Fibroblast of upper back skin (primary cell): ENCODE measurements at places on chromosomes 2 and 18.
A peak's percentile ranks its signal among the peaks of the same experiment; 100 is the strongest.

GRCh38 chr2:202425036-202425435, 48.9 kb downstream of the BMPR2 start:
- no peak for DNase-seq

- no peak for DNase-seq
Measured at GRCh38 chr18:58541146-58541788, 87.6 kb downstream of the ALPK2 start.

DNA sequence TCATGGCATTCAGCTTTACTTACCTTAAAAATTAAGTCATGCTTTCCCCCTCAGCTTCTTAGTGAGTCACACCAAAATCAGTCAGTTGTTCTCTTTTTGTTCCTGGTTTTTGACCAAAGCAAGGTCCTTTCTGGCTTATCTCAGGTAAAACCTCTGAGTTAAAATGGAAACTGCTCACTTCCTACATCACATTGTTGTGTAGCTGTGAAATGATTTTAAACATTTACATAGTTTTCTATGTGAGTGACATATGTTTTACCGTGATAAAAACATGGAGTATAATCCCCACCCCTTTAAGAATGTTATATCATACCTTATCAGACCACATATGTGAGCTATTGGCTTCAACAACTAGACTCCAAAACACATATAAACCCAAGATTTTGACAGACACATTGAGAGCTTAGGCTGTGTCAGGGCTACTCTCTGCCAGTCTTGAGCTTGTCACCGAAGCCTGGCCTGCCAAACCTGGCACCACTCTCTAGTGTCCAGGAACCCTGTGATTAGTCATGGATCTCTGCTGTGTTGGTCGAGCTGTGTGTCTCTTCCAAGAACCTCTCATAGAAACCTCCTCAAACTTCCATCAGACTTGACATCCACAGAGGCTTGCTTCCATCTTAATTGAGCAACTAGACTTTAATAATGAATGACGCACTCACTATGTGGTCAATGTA, 294.5 kb upstream of the FBXO11 start:
- DNase-seq, result no peak

- DNase-seq, result no peak
Measured at GRCh38 chr18:61975526-61976326, 82.9 kb upstream of the RNF152 start.

GRCh38 chr2:23235292-23235691, 149.7 kb upstream of the KLHL29 start:
- peak; percentile 41 for DNase-seq

GRCh38 chr2:207951734-207952470, 73.4 kb downstream of the PLEKHM3 start:
- no peak for DNase-seq

GRCh38 chr18:73959352-73959751, 188.3 kb downstream of the FBXO15 start:
- no peak for DNase-seq

DNA sequence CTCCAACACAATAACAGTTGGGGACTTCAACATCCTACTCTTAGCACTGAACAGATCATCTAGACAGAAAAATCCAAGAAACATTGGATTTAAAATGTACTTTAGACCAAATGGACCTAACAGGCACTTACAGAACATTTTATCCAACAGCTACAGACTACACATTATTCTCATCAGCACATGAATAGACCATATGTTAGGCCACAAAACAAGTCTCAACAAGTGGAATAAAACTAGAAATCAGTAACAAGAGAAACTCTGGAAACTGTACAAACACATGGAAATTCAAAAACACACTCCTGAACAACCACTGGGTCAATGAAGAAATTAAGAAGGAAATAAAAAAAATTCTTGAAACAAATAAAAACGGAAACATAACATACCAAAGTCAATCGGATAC, 117.5 kb downstream of the ACVR1 start:
- no peak for DNase-seq

DNA sequence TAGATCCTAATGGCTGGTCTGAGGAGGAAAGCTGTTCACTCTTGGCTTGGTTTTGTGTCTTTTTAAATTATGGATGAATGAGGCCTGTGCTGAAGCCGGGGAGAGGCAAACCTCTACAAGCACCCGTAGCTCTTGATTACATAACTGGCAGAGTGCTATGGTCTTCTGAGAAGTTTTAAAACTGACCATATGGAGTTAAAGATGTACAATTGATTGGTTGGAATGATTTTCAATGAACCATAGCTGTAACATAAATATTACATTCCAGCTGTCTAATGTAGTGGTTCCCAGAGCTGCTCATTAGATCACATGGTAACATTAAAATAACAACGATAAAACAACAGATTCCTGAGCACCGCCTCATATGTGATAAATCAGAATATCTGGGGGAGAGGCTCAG, 71.1 kb upstream of the MAP4K3 start:
- DNase-seq, result peak; percentile 77

DNA sequence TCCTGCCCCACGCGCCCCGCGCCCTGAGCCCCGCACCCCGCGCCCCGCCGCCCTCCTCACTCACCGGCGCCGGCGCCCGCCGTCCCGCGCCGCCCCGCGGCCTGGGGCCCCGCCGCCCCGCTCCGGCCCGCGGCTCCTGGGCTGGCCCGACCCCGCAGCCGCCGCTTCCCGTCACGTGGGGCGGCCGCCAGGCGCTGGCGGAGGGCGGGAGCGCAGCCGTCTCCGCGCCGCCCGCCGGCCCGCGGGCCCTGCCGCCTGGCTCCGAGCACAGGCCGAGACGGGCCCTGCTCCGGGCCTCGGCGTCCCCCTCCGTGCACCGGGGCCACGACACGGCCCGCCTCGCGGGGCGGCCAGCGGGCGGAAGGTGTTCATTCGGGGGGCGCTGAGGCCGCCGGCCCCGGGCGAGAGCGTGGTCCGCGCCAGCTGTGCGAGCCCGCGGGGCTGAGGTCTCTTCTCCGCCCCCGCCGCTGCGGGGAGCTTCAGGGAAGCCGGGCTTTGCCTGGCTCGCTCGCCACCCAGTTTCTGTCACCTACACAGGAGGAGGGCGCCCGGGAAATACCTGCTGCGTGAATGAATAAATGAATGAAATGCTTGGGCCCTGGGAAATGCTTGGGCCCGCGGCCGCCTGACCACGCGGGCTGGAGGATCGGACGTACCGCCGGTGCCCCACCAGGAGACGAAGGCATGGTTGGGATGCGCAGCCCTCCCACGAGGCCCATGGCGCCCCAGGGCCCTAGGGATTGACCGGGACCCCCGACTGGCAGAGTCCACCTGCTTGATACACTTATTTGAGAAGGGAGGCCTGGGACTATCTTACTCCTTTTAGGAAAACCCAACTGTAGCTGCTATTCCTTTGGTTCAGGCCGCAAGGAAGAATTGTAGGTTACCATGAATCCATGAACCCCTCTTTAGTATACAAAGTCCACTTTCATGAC, at the start of gene TGFBRAP1:
TSS of gene TGFBRAP1 (minus strand) at position 175 of the 935 bp plus-strand sequence. CDS start 21,434 bp downstream, outside the sequence.
- peak; percentile 53 for DNase-seq

DNA sequence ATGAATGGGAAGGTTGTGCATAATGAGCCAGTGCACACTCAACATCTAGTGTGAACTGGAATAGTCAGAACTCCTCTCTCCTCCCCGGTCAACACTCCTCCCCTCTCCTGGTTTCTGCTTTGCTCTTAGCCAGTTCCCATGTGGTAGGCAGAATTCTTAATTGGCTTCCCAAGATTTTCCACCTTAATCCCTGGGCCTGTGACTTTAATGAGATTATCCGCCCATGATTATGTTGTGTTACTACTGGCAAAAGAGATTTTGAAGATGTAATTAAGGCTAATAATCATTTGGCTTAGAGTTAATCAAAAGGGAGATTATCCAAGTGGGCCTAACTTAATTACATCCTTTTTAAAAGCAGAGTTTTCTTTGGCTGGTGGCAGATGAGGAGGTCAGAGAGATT, 34.2 kb upstream of the REV1 start:
- DNase-seq, result no peak

GRCh38 chr2:131042148-131042775, 51.0 kb downstream of the FAM168B start:
- no peak for DNase-seq

- no peak for DNase-seq
Measured at GRCh38 chr18:48395646-48396045, 13.5 kb downstream of the ZBTB7C start.

GRCh38 chr2:173191601-173192000, 116.0 kb downstream of the MAP3K20 start:
- peak; percentile 65 for DNase-seq

DNA sequence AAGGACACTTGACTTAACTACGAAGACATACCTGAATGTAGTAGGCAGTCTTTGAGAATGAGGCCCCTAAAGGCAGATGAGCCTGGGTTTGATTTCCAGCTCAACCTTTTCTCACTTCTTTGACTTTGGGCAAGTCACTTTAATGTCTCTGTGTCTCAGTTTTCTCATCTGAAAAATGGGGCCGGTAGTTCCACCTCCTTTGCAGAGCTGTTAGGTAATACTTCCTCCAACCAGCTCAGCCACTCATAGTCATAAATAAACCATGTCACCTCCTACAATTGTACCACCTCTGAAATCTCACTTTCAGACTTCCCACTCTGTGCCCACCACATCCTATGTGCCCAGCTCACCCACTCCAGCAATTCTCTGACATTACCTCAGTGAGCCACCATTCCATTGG, 10.4 kb downstream of the ARHGAP25 start:
- no peak for DNase-seq

DNA sequence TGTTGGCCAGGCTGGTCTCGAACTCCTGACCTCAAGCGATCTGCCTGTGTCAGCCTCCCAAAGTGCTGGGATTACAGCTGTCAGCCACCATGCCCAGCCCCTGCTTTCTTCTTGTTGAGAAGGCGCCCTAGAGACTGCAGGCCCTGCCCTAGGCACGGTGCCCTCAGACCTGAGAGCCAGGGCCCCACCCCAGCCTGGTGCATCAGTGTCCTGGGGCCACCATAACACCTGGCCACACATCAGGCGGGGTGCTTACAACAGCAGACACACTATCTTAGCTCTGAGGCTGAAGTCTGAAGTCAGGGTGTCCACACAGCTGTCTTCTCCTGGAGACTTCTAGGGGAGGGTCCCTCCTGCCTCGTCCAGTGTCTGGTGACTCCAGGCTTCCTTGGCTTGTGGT, 120.6 kb downstream of the NDUFA10 start:
- DNase-seq, result no peak
